ENCODE measurements at places on chromosomes 7 and 10. TPM values are rescaled to one million over a fixed set of nuclear protein-coding genes. Genes with fewer than 3 reads are reported as not detected.

Gene MCM10
- 11.3 TPM for polyA plus RNA-seq

Gene FFAR4
- polyA plus RNA-seq: not detected

Gene HMX2
- 1.4 TPM for polyA plus RNA-seq

Gene PRLHR
- not detected for polyA plus RNA-seq

Gene MYL10
- 0.42 TPM for polyA plus RNA-seq

Gene OR6V1
- not detected for polyA plus RNA-seq

Measured in right renal cortex interstitium (tissue), 3 donors.